ENCODE measurements at places on chromosomes 16 and 17.
A peak's percentile ranks its signal among the peaks of the same experiment; 100 is the strongest.

DNA sequence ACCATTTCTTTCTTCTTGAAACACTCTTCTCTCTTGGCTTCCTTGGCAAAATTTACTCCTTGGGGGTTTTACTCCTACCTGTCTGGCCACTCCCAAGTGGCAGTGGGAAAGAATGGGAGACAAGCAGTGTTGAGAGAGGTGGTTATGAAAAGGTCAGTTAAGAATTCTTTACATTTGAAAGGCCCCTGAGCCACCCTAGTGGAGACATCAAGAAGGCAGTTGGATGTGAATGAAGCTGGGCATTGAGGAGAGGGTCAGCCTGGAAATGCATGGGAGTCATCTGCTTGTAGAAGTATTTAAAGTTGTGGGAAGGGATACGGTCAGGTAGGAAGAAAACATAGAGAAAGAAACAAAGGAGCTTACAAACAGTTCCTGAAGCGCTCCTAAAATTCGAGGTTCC is 42.3 kb upstream of the CCNF start:
- H3K27ac ChIP-seq = no peak overlapping the region
- no peaks in the 10 kb centered on the region for H3K27me3 ChIP-seq
- H3K4me1 ChIP-seq = no peaks in the 10 kb centered on the region
- DNase-seq = no peak

DNA sequence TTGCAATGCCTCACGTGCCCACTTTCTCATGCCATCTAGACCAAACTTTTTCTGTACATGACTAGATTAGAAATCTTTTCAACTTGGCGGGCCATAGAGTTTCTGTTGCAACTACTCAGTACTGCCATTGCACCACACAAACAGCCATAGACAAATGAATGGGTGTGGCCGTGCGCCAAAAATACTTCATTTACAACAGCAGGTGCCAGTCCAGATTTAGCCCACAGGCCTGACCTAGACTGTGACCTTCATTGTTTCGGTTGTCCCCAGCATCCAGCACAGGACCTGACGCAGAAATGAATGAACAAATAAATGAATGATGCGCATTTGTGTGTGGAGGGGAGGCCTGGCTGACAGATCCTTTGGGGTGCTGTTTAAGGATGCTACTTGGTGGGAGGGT is 14.3 kb upstream of the PDK2 start:
- no peak overlapping the region for H3K27ac ChIP-seq
- no peaks in the 10 kb centered on the region for H3K27me3 ChIP-seq
- H3K4me3 ChIP-seq = no peak overlapping the region
- DNase-seq = no peak

- H3K27ac ChIP-seq = peak overlapping the region; percentile 50
- H3K27me3 ChIP-seq = no peaks in the 10 kb centered on the region
- H3K36me3 ChIP-seq = no peaks in the 10 kb centered on the region
- H3K4me3 ChIP-seq = no peak overlapping the region
- H3K4me1 ChIP-seq = no peaks in the 10 kb centered on the region
- no peak for DNase-seq
Observed at GRCh38 chr16:69918241-69918640, 32.9 kb upstream of the CLEC18A start.

GRCh38 chr16:73163238-73163815 is 115.4 kb upstream of the ZFHX3 start:
- no peaks in the 10 kb centered on the region for H3K36me3 ChIP-seq
- H3K4me1 ChIP-seq = no peaks in the 10 kb centered on the region
- DNase-seq = no peak
- no peak overlapping the region for H3K27ac ChIP-seq
- no peaks in the 10 kb centered on the region for H3K27me3 ChIP-seq

DNA sequence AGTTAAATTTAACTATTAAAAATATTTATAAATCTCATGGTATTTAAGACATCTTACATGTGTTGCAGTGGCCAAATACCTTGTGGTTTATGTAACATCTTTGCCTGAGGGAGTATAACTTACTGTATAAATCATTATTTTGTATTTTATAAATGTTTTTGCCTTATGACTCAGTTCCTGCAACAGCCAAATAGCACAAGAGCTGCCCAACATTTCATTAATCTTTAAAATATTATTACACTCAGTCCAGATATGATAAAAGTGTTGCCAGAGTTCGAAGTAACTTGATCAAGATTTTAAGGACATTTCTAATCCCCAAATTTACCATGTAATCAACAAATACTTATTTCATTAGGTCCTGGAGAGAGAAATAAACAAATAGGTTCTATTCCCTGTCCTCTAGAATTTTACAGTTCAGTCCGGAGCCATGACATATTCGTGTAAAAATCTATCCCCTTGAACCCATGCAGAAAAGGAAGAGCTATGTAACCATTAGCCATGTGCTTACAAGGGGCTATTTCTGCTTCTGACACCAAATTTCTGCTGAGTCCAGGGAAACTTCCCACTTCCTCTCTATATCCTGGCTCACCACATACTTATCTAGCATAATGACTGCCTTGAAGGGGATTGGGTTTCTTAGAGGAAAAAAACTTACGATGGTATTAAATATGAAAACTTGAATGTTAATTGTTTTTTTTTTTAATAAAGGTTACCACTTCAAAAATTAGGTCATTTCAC is 44.0 kb downstream of the IRX6 start:
- DNase-seq = no peak
- H3K36me3 ChIP-seq = no peaks in the 10 kb centered on the region
- H3K4me3 ChIP-seq = no peak overlapping the region
- H3K27me3 ChIP-seq = no peaks in the 10 kb centered on the region
- no peak overlapping the region for H3K27ac ChIP-seq

- H3K36me3 ChIP-seq = no peaks in the 10 kb centered on the region
- H3K4me3 ChIP-seq = no peak overlapping the region
- no peak for DNase-seq
Observed at GRCh38 chr16:8346294-8346693, 244.0 kb downstream of the TMEM114 start.

DNA sequence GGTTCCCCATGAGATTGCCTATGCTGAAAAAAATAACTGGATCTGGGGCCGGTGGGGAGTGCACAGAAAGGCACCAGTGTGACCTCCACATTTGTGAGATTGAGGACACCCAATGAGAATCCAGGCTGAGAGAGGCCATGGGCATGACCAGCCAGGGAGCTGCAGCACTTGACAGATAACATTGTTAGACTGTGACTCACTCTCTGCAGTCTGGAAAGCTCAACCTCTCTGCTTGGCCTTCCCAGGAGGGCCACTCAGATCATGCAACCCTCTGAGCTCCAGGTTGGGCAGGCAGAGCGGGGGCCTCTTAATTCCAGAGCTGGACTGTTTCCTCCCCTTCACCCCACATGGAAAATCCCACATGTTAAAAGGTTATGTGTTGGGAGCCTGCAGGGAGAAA is 30.1 kb downstream of the FZD2 start:
- no peaks in the 10 kb centered on the region for H3K27me3 ChIP-seq
- no peaks in the 10 kb centered on the region for H3K4me1 ChIP-seq
- no peak overlapping the region for H3K4me3 ChIP-seq
- no peak for DNase-seq

- H3K27me3 ChIP-seq = no peaks in the 10 kb centered on the region
- H3K4me3 ChIP-seq = peak overlapping the region; percentile 85
- peak overlapping the region; percentile 97 for H3K27ac ChIP-seq
- H3K36me3 ChIP-seq = no peaks in the 10 kb centered on the region
- H3K4me1 ChIP-seq = peaks cover 46% of the 10 kb centered on the region
Observed at GRCh38 chr17:19978209-19978802, 678 bp upstream of the AKAP10 start.

GRCh38 chr17:70775679-70776078 is 606.3 kb downstream of the KCNJ2 start:
- no peaks in the 10 kb centered on the region for H3K4me1 ChIP-seq
- DNase-seq = no peak
- H3K27ac ChIP-seq = no peak overlapping the region
- H3K36me3 ChIP-seq = no peaks in the 10 kb centered on the region
- H3K4me3 ChIP-seq = no peak overlapping the region

GRCh38 chr16:78952630-78953029 is 647.9 kb downstream of the MAF start:
- no peak for DNase-seq
- H3K27me3 ChIP-seq = no peaks in the 10 kb centered on the region
- H3K36me3 ChIP-seq = no peaks in the 10 kb centered on the region

DNA sequence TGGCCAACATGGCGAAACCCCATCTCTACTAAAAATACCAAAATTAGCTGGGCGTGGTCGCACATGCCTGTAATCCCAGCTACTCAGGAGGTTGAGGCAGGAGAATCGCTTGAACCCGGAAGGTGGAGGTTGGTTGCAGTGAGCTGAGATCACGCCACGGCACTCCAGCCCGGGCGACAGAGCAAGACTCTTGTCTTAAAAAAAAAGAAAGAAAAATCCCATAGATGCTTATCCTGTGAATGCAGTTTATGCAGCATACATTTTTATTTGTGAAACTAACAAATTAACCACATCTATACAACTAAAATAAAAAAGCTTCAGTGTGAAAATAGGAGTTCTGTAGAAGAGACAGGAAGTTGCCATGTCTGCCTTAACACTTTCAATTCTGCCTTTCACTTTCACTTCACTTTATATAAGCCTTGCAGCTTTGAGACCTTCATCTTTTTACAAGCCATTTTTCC is 7.1 kb downstream of the IGSF6 start:
- peaks cover 67% of the 10 kb centered on the region for H3K4me1 ChIP-seq
- no peaks in the 10 kb centered on the region for H3K27me3 ChIP-seq

- peaks cover 31% of the 10 kb centered on the region for H3K4me1 ChIP-seq
- DNase-seq = no peak
- H3K27me3 ChIP-seq = no peaks in the 10 kb centered on the region
- no peak overlapping the region for H3K4me3 ChIP-seq
- no peak overlapping the region for H3K27ac ChIP-seq
Observed at GRCh38 chr16:75235721-75236193, 15.7 kb downstream of the BCAR1 start.

- H3K36me3 ChIP-seq = no peaks in the 10 kb centered on the region
- H3K4me3 ChIP-seq = no peak overlapping the region
- peak overlapping the region; percentile 80 for H3K27ac ChIP-seq
- H3K27me3 ChIP-seq = no peaks in the 10 kb centered on the region
- DNase-seq = no peak
Observed at GRCh38 chr17:45298546-45299285, 18.1 kb downstream of the MAP3K14 start.

GRCh38 chr16:63655846-63656245 is 1466.0 kb downstream of the CDH11 start:
- no peaks in the 10 kb centered on the region for H3K36me3 ChIP-seq
- DNase-seq = no peak
- H3K27me3 ChIP-seq = no peaks in the 10 kb centered on the region
- peak overlapping the region; percentile 5 for H3K27ac ChIP-seq
- no peaks in the 10 kb centered on the region for H3K4me1 ChIP-seq

DNA sequence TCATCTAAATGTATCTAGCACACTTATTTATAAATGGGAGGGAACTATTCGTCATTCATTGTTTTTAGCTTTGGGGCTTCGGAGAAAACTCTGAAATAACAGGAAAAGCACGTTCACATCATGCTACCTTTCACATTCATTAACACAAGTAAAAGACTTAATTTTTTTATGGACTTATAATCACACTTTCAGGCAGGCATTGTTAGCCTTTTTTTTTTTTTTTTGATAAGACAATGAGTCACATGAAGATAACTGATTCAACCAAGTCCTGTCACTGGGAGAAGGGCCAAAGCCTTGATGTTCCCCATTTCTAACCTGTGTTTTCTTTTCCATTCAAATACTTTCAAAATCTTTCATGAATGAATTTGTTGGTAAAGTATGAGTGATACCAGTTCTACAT is 631.3 kb upstream of the CA10 start:
- H3K27me3 ChIP-seq = no peaks in the 10 kb centered on the region
- H3K4me1 ChIP-seq = no peaks in the 10 kb centered on the region
- H3K27ac ChIP-seq = no peak overlapping the region

All from esophagus squamous epithelium (tissue), 5 donors.